ENCODE measurements at places on chromosomes 13 and 19.

GRCh38 chr13:74870865-74871264 lies 611.1 kb downstream of the TBC1D4 start:
- no peak for DNase-seq

DNA sequence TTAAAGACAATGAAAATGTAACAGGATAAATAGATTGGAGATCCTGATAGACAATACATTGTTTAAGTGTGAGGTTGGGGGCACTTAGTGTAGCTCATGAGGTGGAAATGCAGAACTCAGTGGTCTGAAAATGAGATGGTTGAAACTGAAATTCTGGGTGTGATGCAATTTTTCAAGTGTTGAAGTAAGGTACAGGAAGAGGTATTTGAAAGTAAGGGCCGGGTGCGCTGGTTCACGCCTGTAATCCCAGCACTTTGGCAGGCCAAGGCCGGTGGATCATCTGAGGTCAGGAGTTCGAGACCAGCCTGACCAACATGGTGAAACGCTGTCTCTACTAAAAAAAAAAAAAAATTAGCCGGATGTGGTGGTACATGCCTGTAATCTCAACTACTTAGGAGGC lies 113.0 kb downstream of the UFM1 start:
- no peak for DNase-seq

GRCh38 chr13:64369121-64369520 lies 2861.0 kb downstream of the PCDH9 start:
- DNase-seq: no peak

DNA sequence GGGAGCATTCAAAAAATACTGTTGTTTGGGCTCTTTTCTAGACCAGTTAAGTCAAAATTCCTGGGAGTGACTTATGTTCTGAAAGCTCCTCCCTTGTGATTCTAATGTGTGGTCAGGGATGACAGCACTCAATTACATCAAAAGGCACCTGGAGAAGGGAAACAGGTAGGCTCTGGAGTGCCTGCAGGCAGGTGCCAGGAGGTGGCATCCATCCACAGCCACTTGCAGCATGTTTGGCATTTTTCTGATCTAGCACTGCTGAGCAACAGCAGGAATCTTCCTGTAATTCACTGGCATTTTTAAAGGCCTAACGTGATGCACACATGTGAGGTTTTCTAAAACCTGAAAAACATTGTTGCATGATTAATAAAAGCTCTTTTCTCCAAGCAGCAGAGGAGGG lies 94.6 kb downstream of the CCNA1 start:
- no peak for DNase-seq

GRCh38 chr13:30807392-30807791 lies 72.0 kb downstream of the ALOX5AP start:
- no peak for DNase-seq

DNA sequence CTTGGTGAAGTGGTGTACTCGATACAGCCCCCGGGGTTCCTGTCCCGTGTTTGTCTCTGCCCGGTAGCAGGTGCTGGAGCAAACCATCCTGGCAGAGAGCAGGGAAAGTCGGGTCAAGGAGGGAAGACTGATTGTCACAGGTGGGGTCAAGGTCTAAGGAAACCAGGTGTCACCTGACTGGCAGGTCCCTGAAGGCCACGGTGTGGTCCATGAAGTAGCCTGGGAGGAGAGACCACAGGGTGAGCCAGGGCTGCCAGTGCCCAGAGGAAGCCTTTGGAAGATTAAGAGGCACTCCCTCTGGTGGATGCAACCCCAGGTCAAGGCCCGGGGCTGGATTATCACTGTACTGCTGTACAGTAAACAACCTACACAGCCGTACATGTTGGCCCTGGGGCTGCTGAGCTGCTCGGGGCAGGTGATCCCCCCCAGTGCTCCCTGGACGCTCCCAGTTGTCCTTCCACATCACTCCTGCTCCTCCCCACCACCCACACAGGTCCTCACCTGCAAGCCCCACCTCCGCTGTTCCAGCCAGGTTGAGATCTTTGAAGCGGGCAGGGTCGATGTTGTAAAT lies 6.0 kb upstream of the CCER2 start:
- DNase-seq: no peak

GRCh38 chr13:27481766-27482165 lies 31.4 kb upstream of the MTIF3 start:
- peak; percentile 21 for DNase-seq
